ENCODE measurements at places on chromosomes 2 and 18. TPM values are rescaled to one million over a fixed set of nuclear protein-coding genes. Genes with fewer than 3 reads are reported as not detected.

- peaks cover 11% of the 10 kb centered on the region for H3K4me1 ChIP-seq
- no peak overlapping the region for H3K27ac ChIP-seq
- peaks cover 42% of the 10 kb centered on the region for H3K36me3 ChIP-seq
- no peaks in the 10 kb centered on the region for H3K27me3 ChIP-seq
- no peak for DNase-seq
Measured at GRCh38 chr18:8783335-8783993, 78.1 kb downstream of the MTCL1 start.

Gene ITPRIPL1
- 6.1 TPM for total RNA-seq

Gene CEP192
- 30.9 TPM for total RNA-seq

GRCh38 chr2:235142601-235143000 is 190.8 kb downstream of the SH3BP4 start:
- no peak overlapping the region for H3K4me3 ChIP-seq
- H3K4me1 ChIP-seq, result peaks cover 5% of the 10 kb centered on the region
- H3K36me3 ChIP-seq, result no peaks in the 10 kb centered on the region

DNA sequence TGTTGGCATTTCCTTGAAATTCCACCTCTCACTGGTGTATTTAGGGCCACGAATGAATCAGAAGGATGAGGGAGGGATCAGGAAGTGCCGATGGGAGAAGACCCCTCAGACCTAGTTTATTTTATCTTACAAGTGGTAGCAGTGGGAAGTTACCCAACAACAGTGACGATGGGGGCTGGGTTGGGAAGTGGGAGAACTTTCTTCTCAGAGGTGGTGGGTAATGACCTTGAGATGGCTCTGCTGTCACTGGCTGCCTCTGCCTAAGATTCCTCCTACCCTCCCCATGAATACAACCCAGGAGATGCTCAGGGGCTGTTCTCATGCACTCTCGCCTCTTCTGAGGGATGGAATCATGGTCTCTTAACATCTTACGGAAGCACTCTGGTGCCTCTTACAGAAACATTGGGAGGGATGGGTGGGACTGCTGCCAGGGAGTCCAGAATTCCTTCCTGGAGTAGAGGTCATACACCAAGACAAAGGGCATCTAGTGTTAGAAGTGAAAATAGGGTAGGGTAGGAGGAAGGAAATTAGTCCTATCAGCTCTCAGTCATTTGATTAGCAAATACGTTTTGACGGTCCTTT is 58.5 kb upstream of the TXNDC2 start:
- peaks cover 5% of the 10 kb centered on the region for H3K4me1 ChIP-seq
- H3K27ac ChIP-seq, result no peak overlapping the region
- H3K4me3 ChIP-seq, result no peak overlapping the region
- H3K36me3 ChIP-seq, result no peaks in the 10 kb centered on the region

Gene ANKRD36B
- total RNA-seq, result 67.8 TPM

Gene RPRM
- total RNA-seq, result 3.1 TPM

Gene PLGLB1
- total RNA-seq, result 8.6 TPM

Gene SERPINB11
- not detected for total RNA-seq

GRCh38 chr2:72137498-72138010 is 10.1 kb downstream of the CYP26B1 start:
- peaks cover 8% of the 10 kb centered on the region for H3K4me1 ChIP-seq
- DNase-seq, result peak; percentile 79
- H3K4me3 ChIP-seq, result no peak overlapping the region
- H3K36me3 ChIP-seq, result peaks cover 4% of the 10 kb centered on the region
- H3K27ac ChIP-seq, result no peak overlapping the region

Gene UGT1A9
- total RNA-seq, result not detected

All from progenitor cell of endocrine pancreas (in vitro differentiated cells).